ENCODE measurements at places on chromosomes 7 and 10.

GRCh38 chr10:30387646-30388243, 38.7 kb upstream of the MTPAP start:
- no peak for DNase-seq

DNA sequence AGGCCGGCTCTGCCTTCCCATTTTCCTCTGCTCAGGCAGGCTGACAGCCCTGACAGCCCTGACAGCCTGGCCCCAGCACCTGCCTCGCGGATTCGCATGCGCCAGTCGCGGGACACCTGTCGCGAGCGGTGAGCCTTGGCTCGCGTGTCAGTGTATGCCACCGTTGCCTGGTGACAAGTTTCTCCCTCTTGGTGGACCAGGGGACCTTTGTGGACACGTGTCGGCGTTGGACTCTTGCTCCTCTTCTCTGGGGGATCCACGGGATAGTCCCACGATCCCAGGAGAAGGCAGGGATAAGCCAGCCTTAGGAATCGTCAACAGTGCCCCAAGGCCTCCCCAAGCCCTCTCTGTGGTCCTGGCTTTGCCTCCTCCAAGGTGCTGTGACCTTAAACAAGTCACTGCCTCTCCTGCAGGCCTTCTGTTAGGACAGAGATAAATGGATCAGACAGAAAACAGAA, 18.1 kb upstream of the ZNF273 start:
- no peak for DNase-seq

DNA sequence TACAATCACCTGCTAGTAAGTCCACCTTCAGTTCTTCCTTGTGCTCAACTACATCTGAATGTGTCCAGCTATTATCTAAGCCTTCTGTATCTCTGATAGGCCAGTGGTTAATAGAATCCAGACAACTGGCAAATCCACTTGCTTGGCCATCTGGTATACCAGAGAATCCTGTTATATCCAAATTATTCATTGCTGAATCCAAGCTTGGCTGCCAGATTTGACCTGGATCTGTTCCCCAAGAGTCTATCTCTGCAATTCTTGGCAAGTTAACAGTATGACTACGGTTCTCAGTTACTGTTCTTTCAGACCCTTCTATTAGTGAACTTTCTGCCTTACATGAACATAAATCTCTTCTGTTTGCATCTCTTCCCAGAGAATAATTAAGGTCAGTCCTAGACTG, 154.6 kb upstream of the TARP start:
- DNase-seq, result no peak

GRCh38 chr10:33955676-33956075, 621.2 kb upstream of the NRP1 start:
- no peak for DNase-seq

GRCh38 chr7:30694218-30694745, 12.0 kb upstream of the CRHR2 start:
- no peak for DNase-seq

- DNase-seq, result no peak
These were observed 479.0 kb downstream of the SDK1 start for GRCh38 chr7:3780016-3780415.
